ENCODE measurements at places on chromosomes 5 and 9.
A peak's percentile ranks its signal among the peaks of the same experiment; 100 is the strongest.

DNA sequence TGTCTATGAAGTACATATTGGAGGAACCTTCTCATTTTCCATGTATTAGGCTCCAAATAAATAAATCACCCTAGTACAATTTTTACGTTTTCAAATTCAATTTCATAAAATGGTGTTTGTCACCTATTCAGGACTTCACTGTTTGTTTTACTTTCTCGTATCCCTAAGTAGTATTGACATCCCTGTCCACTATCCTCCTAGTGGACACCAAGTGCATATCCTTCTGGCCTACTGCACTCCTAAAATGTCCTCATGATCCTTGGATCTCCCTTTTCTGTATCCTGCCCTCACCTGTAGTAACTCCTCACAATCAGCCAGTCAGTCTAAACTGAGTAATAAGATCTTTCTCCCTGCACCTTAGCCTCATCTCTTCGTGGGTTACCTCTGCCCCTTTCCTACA lies 539.9 kb downstream of the DMRTA1 start:
- H3K4me1 ChIP-seq, result no peaks in the 10 kb centered on the region
- no peak overlapping the region for H3K4me3 ChIP-seq
- DNase-seq, result no peak
- no peaks in the 10 kb centered on the region for H3K36me3 ChIP-seq
- no peaks in the 10 kb centered on the region for H3K27me3 ChIP-seq

DNA sequence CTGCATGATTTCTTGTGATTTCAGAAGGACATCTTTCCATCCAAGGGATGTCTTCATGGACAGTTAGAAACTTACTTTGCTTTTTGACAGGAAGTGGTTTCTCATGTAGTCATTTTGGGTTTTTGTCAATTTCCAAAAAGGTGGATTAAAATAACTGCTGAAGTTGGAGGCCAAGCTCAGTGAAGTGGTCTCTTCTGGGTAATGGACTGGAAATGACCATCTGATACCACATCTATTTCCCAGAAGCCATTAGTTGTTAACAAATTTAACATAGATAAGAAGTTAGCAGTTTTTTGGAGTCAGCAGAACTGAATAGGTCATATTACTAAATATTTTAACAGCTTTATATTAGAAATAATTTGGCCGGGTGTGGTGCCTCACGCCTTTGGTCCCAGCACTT lies 86.2 kb upstream of the MYO10 start:
- no peaks in the 10 kb centered on the region for H3K27me3 ChIP-seq
- DNase-seq, result no peak
- no peaks in the 10 kb centered on the region for H3K36me3 ChIP-seq
- no peak overlapping the region for H3K27ac ChIP-seq
- H3K4me1 ChIP-seq, result no peaks in the 10 kb centered on the region

DNA sequence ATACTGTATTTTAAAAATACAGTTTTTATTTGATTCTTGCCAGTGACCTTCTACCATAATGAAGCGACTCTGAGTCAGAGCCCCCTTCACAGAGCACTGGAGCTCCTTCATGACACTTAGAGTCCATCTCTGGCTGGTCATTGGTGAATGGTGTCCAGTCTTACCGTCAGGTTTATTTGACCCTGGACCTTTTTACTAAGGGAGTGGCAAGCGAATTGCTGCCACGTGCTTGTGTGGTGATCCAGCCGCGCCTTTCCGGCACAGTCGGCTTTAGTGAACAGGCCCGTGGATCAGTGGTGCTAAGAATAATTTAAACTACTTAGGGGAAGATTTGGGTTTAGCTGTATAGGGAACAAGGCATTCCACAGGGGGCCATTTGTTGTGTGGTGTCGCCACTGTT lies 48.5 kb downstream of the PRRC2B start:
- DNase-seq, result no peak
- no peaks in the 10 kb centered on the region for H3K36me3 ChIP-seq
- H3K27ac ChIP-seq, result no peak overlapping the region

DNA sequence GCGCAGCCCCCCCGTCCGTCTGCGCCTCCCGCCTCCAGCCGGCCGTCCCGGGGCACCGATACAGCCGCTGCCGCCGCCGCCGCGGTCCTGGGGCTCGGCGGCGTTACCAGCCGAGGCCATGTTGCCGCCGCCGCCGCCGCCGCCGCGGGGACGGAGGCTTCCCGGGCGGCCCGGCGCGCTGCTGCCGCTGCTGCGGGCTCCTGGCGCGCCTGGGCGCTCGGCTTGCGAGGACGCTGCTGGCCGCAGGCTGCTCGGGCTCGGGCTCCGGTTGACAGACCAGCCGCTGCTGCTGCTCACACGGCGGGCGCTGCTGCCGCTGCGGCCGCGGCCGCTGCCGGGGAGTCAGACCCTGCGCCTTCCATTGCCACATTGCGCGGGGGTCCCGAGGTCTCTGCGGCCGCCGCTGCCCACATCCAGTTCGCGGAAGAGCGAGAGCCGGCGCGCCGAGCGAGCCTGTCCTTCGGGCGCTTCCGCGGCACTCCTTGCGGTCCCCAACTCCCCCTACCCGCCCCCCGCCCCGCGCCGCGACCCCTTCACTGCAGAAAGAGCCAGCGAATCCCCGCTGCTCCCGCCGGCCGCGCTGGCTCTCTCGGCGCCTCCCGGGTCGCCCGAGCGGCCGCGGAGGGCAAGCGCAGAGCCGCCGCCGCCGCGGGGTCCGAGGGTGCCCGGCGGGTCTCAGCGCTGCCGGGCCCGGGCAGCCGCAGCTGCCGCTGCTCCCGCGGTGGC lies 8.4 kb downstream of the PTCH1 start:
- DNase-seq, result no peak
- no peaks in the 10 kb centered on the region for H3K4me1 ChIP-seq
- no peak overlapping the region for H3K27ac ChIP-seq

GRCh38 chr9:74666625-74667316 lies 169.6 kb downstream of the RORB start:
- H3K27ac ChIP-seq, result no peak overlapping the region
- no peaks in the 10 kb centered on the region for H3K27me3 ChIP-seq

DNA sequence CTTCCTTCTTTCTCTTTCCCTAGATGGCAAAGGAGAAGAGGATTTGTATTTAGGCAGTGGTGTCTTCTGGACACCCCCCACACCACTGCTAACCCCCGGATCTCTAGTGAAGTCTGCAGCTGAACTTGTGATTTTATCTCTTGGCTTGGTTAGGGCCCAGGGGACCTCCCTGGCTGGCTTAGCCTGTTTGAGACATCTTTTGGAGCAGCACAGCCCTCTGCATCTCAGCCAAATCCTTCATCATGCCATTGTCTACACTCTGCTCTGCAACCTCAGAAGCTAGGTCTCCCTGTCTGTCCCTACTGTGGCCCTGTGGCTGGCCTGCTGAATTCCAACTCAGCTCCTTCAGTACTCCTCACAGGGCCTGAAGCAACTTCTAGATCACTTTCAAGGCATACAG lies 81.7 kb downstream of the MUSK start:
- H3K27ac ChIP-seq, result no peak overlapping the region
- no peaks in the 10 kb centered on the region for H3K36me3 ChIP-seq
- H3K27me3 ChIP-seq, result no peaks in the 10 kb centered on the region
- peak; percentile 77 for DNase-seq

DNA sequence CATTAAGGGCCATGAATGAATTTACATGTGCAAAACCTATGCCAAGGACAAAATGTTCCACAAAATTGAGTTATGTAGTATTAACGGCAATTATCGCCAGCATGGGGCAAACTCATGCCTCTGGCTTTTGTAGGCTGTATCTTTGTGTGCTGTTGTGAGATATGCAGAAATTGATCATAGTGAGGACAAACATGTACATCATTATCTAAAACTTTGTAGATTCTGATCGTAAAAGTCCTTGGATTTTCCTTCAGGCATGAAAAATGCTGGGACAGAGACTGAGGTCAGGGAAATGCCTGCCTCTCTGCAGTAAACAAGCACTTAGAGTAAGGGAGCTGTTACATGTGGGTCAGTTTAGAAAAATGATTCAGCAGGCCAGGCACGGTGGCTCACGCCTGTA lies 5.9 kb upstream of the TXNDC8 start:
- H3K4me3 ChIP-seq, result no peak overlapping the region
- H3K27me3 ChIP-seq, result no peaks in the 10 kb centered on the region
- H3K36me3 ChIP-seq, result no peaks in the 10 kb centered on the region
- H3K27ac ChIP-seq, result no peak overlapping the region

DNA sequence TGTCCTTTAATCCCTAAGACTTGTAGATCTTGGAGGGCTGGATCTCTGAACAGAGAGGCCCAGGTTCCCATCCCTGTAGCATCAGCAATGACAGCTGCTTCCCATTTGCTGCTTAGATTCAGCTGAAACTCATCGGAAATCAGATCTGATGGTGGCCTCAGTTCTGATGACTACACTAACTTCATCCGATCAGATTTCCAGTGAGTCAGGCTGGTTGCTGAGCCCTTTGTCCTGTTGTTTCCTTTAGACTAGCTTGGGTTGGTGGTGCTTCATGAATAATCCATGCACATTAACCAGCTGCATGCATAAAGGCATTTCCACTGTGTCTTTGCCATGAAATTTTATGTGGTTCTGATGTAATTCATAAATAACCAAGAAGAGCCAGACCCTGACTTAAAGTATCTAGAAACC lies 195.2 kb upstream of the TUT7 start:
- H3K27me3 ChIP-seq, result no peaks in the 10 kb centered on the region
- no peak overlapping the region for H3K27ac ChIP-seq
- H3K36me3 ChIP-seq, result no peaks in the 10 kb centered on the region
- no peak for DNase-seq
- H3K4me1 ChIP-seq, result no peaks in the 10 kb centered on the region
- H3K4me3 ChIP-seq, result no peak overlapping the region

GRCh38 chr9:76693912-76694311 lies 70.3 kb upstream of the PCA3 start:
- H3K4me1 ChIP-seq, result peaks cover 5% of the 10 kb centered on the region
- H3K4me3 ChIP-seq, result no peak overlapping the region
- no peak overlapping the region for H3K27ac ChIP-seq
- H3K36me3 ChIP-seq, result no peaks in the 10 kb centered on the region
- no peaks in the 10 kb centered on the region for H3K27me3 ChIP-seq

DNA sequence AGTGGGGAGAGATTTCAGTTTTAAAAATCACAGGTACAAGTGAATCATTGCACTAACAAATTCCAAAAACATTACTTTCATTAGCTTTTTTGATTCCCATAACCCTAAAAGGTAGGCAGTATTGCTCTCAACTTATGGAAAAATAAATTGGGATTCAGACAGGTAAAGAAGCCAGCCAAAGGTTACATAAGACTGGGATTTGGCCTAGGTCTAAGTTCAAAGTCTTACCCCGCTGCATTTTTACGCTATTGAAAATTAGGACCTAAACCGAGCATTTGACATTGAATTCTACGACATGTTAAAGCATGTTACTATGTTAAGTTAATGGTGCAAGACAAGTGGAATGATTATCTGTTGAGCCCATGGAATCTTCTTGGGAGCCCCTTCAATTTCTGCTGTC lies 89.6 kb downstream of the ENC1 start:
- H3K4me1 ChIP-seq, result no peaks in the 10 kb centered on the region
- no peaks in the 10 kb centered on the region for H3K27me3 ChIP-seq
- H3K36me3 ChIP-seq, result no peaks in the 10 kb centered on the region
- no peak overlapping the region for H3K27ac ChIP-seq

GRCh38 chr5:126506079-126506478 lies 82.9 kb downstream of the GRAMD2B start:
- no peaks in the 10 kb centered on the region for H3K36me3 ChIP-seq
- no peaks in the 10 kb centered on the region for H3K4me1 ChIP-seq
- no peak overlapping the region for H3K4me3 ChIP-seq

GRCh38 chr5:72013766-72014624 lies 93.3 kb upstream of the MAP1B start:
- no peaks in the 10 kb centered on the region for H3K4me1 ChIP-seq
- no peak overlapping the region for H3K27ac ChIP-seq

DNA sequence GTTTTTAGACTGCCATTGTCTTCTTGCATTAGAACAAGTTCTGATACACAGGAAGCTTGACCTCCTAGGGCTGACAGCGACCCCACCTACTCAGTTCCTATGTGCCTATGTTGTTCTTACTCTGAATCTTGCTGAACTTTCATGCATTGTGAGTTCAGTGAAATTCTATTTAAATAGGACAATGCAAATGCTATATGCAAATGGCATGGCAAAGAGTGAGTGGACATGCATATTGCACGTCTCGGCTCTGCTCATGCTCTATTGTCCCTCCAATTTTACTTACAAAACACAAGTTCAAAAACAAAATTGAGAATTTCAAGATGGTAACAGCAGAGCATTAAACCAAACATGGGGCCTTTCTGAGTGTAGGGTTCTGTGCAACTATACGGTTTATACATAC lies 5.3 kb upstream of the DCP2 start:
- no peaks in the 10 kb centered on the region for H3K4me1 ChIP-seq
- H3K36me3 ChIP-seq, result no peaks in the 10 kb centered on the region
- H3K27me3 ChIP-seq, result no peaks in the 10 kb centered on the region
- no peak overlapping the region for H3K27ac ChIP-seq
- no peak for DNase-seq

GRCh38 chr5:147687118-147687517 lies 95.4 kb downstream of the JAKMIP2 start:
- no peaks in the 10 kb centered on the region for H3K4me1 ChIP-seq
- no peak overlapping the region for H3K27ac ChIP-seq
- no peaks in the 10 kb centered on the region for H3K27me3 ChIP-seq
- no peak overlapping the region for H3K4me3 ChIP-seq

GRCh38 chr9:96680812-96681499 lies 25.8 kb upstream of the PRXL2C start:
- DNase-seq, result no peak
- H3K4me3 ChIP-seq, result no peak overlapping the region
- H3K27me3 ChIP-seq, result no peaks in the 10 kb centered on the region
- H3K36me3 ChIP-seq, result no peaks in the 10 kb centered on the region
- no peaks in the 10 kb centered on the region for H3K4me1 ChIP-seq
- no peak overlapping the region for H3K27ac ChIP-seq

DNA sequence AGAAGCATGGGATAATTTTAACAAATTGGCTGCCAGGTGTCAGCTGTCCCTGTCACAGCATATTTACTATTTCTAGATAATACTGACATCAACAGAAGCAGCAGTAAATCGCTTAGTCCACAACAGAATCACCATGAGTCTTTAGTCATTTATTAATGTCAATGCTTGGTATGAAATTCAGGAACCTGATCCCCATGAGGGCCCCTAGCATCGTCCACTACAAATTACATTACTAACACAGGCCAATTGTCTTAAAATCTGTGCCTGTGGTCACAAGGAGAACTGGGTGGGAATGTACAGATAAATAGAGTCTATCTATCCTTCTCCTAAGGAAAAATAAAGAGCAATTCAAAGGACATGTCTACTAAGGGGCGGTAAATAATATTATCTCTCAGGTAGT lies 76.1 kb downstream of the TSSK1B start:
- no peaks in the 10 kb centered on the region for H3K4me1 ChIP-seq
- no peaks in the 10 kb centered on the region for H3K36me3 ChIP-seq
- no peak overlapping the region for H3K27ac ChIP-seq
- DNase-seq, result no peak

DNA sequence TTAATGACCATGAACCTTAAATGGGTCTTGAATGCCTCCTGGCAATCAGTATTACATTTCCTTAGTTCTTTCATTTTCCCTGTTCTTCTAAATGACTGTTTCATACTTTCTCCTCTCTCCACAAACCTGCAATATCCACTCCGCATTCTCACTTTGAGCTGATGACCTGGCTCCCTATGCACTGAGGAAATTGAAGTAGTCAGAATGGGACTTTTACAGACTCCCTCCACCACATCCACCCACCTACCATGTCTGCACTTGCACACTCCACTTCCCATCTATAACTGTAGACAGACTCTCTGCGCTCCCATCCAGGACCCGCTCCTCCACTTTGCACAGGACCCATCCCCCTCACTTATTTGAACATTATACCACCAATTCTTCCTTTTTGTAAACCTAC lies 36.2 kb upstream of the GZMA start:
- H3K4me3 ChIP-seq, result no peak overlapping the region
- no peak for DNase-seq
- H3K27me3 ChIP-seq, result no peaks in the 10 kb centered on the region
- H3K4me1 ChIP-seq, result no peaks in the 10 kb centered on the region

- no peak overlapping the region for H3K27ac ChIP-seq
- H3K27me3 ChIP-seq, result no peaks in the 10 kb centered on the region
- DNase-seq, result no peak
- no peaks in the 10 kb centered on the region for H3K4me1 ChIP-seq
- no peak overlapping the region for H3K4me3 ChIP-seq
Measured at GRCh38 chr9:8115570-8115969, 316.0 kb upstream of the DMAC1 start.
